Activated B cell treated with CpG ODN at 0.5 μM for 24 hours (primary cell): ENCODE measurements at places on chromosomes 4 and X. TPM values are rescaled to one million over a fixed set of nuclear protein-coding genes. Genes with fewer than 3 reads are reported as not detected.

Gene GLRA2
- total RNA-seq = not detected in 2 replicates

Gene FGFBP2
- total RNA-seq = 0.20 and 0.39 TPM in 2 replicates

Gene SPIN4
- 2.1 and 2.4 TPM in 2 replicates for total RNA-seq

Gene MAGEA4
- not detected in 2 replicates for total RNA-seq

Gene ARHGAP36
- total RNA-seq = not detected in 2 replicates

Gene VCX
- not detected in 2 replicates for total RNA-seq

Gene POLN
- total RNA-seq = 1.4 and 1.7 TPM in 2 replicates

Gene HADH
- 21.2 and 22.8 TPM in 2 replicates for total RNA-seq

Gene ODAM
- not detected in 2 replicates for total RNA-seq

Gene PAK3
- 0.05 TPM in 1 of 2 replicates, not detected in the other for total RNA-seq

Gene MTHFD2L
- total RNA-seq = 12.0 and 14.3 TPM in 2 replicates

Gene LRCH2
- not detected in 2 replicates for total RNA-seq

Gene ADGRG4
- not detected in 2 replicates for total RNA-seq

Gene ESX1
- not detected in 2 replicates for total RNA-seq

Gene PLXNA3
- total RNA-seq = 58.9 and 69.5 TPM in 2 replicates
